Right kidney (tissue), 9 donors: ENCODE measurements at places on chromosomes 5 and 9.

DNA sequence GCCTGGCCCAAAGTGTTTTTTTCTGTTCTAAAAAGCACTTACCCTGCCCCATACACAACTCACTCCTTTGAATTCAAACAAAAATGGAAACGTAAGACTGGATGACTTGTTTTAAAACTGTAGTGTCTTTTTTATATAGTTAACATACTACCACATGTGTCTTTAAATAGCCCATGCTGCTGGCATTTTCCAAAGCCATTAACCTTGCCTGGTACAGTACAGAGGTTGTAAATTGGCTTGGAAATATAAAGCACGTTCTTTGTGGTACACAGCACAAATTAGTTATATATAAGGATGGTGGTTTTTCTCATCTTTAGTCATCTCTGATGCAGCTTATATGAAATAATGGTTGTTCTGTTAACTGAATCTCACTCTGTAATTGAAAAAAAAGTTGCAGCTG, 519.7 kb upstream of the ZNF608 start:
- no peak for DNase-seq

DNA sequence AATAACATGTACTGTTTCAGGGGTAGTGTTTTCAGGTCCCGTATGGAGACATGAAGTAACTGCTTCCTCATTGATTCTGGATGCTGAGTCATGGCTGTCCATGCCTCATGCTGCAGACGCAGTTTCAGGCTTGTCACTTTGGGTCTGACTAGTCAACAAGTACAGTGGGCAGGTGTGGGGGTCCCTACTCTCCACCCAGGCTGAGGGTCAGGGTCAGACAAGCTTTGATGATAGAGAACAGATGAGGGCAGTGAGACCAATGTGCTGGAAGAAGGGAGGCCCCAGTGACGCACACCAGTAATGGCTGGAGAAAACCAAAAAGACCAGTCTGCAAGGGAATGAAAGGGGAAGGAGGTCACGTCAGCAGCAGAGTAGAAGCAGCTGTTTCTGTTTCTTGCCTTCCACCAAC, 80.0 kb upstream of the NFIL3 start:
- no peak for DNase-seq

DNA sequence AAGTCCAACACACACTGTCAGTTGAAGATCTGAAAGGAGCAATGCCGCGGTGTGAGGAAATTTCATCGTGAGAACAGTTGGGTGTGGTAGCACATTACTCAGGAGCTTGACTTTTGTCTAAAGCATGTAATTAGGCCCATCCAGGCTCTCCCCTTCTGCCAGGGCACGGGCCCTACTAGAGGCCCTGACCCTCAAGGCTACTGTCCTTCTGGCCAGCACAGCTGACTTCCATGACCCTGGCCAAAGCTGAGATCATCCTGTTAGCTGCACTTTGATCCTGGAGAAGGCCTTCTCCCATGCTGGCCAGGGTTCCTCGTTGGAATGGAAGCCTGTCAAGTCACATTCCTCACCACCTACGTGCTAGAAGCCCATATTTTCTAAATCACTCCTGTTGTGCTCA, 77.8 kb upstream of the SLC1A3 start:
- no peak for DNase-seq

- DNase-seq, result no peak
Observed at GRCh38 chr5:90878549-90879196, 320.1 kb downstream of the ADGRV1 start.

- DNase-seq, result no peak
Observed at GRCh38 chr5:132498686-132499271, 8.2 kb upstream of the IRF1 start.

DNA sequence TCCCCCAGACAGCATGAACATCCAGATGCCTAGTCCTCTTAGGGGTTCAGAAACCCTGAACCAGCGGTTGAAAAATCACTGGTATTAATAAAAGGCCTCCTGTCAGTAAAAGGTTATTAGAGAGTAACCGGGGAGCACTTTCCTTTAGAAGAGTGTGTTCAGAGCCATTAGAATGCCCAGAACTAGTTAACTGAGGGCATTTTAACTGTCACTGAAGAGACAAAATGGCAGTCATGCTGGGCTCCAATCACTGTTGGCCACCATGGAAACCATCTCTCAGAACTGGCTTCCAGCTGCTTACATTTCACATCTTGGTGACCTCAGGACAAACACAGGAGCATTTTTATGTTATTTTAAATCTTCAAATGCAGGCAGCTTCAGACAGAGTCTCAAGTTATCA, 36.2 kb upstream of the GDA start:
- DNase-seq, result no peak

GRCh38 chr9:77221431-77221830, 44.1 kb downstream of the VPS13A start:
- no peak for DNase-seq

- no peak for DNase-seq
Observed at GRCh38 chr9:135050072-135050990, 37.1 kb upstream of the OLFM1 start.

DNA sequence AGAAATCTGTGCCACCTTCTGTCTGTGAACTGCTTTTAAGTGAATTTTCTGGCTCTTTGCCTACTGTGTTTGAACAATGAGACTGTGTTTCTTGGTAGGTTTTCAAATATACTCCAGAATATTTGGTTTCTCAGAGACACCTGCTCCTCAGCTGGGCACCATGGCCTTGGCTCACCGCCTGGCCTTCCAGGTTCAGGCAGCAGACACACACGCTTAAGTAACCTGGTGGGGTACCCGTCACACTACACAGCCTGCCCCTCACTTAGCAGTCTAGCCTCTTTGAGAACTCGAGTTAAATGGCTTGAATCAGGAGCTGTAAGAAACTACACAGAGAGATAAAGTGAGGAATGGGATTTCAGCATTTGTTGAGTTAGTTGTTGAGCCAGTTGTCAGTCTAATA, 530.5 kb downstream of the MTRR start:
- DNase-seq, result no peak

DNA sequence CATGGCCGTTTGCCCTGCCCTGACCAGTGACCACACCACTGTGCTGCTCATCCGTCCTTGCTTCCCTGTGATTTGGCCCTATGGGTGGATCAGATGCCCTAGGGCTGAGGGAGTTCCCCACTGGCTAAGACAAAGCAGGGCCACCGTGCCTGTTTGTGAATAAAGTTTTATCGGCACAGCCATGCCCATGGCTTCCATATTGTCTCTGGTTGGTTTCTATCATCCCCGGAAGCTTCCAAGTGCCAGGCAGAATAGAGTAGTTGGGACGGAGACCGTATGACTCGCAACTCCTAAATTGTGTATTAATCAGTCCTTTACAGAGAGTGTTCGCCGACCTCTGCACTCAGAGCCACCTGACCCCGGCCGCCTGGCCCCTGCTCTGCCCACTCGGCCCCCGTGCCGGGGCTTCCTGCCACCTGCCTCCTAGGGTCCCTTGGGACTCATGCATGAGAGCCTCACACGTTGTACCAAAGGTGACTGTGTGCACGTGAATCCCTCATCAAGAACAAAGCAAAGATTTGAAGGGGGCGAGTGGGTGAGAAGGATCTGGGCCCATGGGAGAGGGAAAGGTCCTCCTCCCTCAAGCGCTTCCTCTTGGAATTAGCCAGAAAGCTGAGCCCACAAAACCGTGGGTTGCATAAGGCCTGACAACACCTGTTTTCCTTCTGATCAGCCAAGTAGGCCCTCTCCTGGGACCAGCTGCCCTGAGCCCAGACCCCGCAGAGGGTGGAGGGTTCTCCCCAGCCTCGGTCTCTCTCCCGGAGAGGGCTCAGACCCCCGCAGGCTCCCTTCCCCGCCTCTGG, 11.7 kb upstream of the FCN2 start:
- DNase-seq, result no peak

GRCh38 chr5:139709582-139710318, 61.6 kb downstream of the CXXC5 start:
- DNase-seq, result no peak

DNA sequence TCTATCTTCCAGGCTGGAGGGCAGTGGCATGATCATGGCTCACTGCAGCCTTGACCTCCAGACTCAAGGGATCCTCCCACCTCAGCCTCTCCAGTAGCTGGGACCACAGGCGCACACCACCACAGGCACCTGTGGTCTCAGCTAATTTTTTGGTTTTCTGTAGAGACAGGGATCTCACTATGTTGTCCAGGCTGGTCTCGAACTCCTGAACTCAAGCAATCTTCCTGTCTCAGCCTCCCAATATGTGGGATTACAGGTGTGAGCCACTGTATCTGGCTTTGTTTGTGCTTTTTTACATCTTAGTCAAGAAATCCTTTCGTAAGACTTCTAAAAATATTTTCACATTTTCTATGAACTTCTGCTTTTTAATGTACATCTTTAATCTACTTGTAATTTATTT, 116.9 kb downstream of the DENND1A start:
- DNase-seq, result no peak

DNA sequence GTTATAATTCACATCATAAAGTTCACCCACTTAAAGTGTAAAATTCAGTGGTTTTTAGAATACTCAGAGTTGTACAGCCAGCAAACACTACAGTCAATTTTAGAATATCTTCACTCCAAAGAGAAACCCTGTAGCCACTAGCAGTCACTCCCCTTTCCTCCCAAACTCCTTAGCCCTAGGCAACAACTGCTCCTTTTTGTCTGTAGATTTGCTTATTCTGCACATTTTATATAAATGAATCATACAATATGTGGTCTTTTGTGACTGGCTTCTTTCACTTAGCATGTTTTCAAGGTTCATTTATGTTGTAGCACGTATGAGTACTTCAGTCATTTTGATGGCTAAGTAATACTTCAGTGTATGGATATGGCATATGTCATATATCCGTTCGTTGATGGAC, 38.7 kb downstream of the TGFBR1 start:
- no peak for DNase-seq

- DNase-seq, result no peak
Observed at GRCh38 chr9:11946531-11946930, 746.7 kb upstream of the TYRP1 start.

DNA sequence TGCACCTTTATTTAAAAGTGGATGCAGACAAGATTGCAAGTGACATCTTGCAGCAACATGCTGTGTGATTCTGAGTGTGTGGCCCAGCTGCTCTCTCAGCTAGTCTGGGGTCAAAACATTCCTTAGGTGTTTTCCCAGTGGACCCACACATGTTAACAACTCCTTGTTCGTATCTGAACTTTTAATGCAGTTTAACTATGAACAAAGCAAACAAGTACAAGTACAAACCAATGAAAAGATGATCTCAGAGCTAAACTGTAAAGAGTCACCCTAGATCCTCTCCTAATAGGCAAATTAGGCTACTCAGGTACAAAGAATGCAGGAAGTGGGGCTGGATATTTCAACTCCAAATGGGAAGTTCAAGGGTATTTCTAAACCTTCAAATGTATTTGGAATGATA, 108.4 kb downstream of the ENTREP1 start:
- DNase-seq, result no peak

DNA sequence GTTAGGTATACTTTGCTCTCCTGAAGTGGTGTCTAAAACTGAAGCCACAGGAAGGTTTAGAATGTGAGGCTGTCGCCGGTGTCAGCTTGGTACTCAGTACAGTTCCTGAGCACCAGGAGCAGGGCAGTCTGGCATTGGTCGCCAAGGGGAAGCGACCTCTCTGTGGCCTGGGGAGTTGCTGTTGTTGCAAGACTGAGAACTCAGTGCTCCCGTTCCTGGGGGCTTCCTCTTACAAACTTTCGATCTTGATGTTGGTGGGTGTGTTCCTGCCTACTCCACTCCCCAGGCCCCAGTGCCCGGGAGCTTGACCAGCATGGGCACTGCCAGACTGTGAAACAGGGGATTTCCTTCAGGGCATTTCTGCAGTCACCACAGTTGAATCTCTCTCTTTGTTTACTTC, 52.4 kb upstream of the PPARGC1B start:
- no peak for DNase-seq

GRCh38 chr9:127036437-127036836, 86.0 kb downstream of the ANGPTL2 start:
- DNase-seq, result no peak

- no peak for DNase-seq
Observed at GRCh38 chr5:140000332-140000731, 42.8 kb downstream of the NRG2 start.

DNA sequence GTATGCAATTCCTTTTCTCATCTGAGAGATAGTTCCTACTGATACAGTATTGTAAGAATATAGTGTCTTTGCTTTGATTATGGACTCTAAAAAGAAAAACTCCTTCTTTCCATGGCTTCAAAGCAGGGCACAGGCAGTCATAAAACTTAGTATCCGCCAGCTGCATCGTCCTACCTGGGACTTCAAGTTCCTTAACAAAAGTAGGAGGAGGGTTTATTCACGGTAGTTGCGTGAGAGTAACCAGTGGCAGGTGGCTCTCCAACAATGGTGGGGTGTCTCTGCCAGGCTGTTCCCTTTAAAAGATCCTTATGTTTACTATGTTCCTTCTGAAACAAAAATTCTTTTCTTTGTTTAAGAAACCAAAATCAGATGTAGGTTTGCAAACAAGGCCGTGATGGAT, 173.5 kb upstream of the DMAC1 start:
- DNase-seq, result no peak

DNA sequence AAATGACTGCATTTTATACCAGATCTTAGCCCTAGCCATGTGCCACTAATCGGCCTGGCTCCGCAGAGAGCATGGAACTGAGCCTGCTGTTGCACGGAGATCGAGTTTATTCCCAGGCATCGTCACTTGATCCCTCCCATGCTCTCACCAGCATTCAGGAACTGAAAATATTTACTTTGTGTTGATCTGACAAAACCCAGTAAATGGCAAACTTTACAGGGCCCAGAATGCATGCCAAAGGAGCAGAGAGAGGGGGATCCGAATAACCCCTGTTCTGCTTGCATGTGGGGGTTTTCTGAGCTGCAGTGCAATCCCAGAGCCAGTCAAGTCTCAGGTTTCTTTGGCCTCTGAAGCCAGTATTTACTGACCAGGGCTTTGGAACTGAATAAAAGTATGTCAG, 87.3 kb downstream of the GAS1 start:
- no peak for DNase-seq

DNA sequence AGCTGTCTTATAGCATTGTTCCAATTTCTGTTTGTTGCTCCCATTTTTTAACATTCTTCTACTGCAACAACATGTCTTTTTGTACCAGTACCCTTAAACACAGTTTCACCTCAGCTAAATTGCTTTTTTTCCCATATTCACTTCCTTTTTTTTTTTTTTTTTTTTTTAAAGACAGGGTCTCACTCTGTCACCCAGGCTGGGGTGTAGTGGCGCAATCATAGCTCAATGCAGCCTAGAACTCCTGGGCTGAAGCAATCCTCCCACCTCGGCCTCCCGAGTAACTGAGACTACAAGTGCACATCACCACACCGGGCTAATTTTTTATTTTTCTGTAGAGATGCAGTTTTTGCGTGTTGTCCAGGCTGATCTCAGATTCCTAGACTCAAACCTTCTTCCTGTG, 161.3 kb downstream of the NIPBL start:
- DNase-seq, result no peak

DNA sequence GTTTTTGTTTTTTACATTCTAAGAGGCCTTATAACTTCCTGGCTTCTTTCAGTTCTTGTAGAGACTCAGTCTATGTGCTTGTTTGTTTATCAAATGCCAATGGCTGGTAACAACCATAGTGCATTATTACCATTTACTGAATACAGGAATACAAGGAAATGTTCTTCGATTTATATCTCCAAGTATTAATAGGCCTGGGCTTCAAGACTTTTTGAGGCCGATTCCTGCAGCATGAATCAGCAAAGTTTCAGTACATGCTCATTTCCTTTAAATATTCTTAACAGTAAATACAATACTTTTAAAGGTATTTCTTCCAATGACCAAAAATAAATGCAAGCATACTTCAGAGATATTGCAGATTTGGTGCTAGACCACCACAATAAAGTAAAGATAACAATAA, 535.3 kb downstream of the EFNA5 start:
- no peak for DNase-seq
